ENCODE measurements at places on chromosomes 1 and 21.

DNA sequence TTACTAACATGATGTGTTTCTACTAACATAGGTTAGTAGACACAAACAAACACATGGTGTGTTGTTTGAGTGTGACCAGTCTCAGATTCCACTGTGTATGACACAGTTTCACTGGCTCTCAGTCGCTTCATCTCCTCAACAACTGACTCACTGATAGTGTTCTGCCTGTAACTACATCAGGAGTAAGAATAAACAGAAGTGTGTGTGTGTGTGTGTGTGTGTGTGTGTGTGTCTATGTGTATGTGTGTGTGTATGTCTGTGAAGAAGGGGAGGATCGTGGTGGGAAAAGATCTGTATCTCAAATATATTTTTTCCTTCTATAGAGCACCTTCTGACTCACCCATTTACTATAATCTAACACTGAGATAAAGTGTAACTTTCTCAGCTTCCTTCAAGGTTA, 391.0 kb downstream of the PTPRC start:
- no peak for DNase-seq

DNA sequence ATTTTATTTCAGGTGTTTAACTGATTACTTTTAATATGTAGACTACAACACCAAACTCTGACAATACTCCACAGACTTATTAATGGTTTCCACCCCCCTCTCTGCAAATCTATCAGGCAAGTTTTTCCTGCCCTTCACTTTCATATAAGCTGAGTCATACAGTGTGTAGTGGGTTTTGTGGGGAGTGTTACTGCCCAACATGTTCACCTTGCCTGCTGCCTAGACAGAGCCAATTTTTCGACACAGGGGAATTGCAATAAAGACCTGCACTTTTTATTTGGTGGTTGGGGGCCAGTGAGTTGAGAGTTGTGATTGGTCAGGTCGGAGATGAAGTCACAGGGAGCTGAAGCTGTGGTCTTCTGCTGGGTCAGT, 119.7 kb downstream of the PPIAL4G start:
- DNase-seq, result no peak

GRCh38 chr1:93625582-93626327, 55.9 kb downstream of the BCAR3 start:
- no peak for DNase-seq

- no peak for DNase-seq
Observed at GRCh38 chr1:109240158-109241152, 8.9 kb upstream of the CELSR2 start.

- DNase-seq, result no peak
Observed at GRCh38 chr1:12505231-12505630, 112.8 kb downstream of the DHRS3 start.

DNA sequence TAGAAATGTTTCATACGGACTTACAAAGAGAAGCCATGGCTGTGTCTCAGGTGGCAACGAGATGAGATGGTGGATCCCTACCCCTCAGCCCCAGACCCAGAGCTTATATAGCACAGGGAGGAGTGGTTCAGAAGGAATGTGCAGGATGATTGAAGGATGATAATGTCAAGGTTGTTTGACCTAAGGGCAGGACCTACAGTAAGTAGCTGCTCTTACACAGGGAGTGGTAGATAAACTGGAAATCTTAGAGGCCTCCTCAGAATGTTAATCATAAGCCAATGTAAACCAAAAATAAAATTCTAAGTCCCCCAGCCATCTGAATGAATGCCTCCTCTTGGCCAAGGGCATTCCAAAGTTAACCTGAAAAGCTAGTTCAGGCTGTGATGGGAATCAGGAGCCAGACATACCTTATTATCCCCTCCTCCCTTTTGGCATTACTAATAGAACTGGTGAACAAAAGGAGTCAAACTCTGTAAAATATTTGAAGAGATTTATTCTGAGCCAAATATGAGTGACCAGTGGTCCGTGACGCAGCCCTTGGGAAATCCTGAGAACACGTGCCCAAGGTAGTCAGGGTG, 45.8 kb upstream of the PDE9A start:
- no peak for DNase-seq
